Activated B cell treated with CpG ODN at 0.5 μM for 24 hours (primary cell): ENCODE measurements at places on chromosomes 12 and 14. TPM values are rescaled to one million over a fixed set of nuclear protein-coding genes. Genes with fewer than 3 reads are reported as not detected.

GRCh38 chr14:101104485-101104884, 201.0 kb upstream of the RTL1 start:
- no peak for DNase-seq

- DNase-seq = no peak
Observed at GRCh38 chr12:62537551-62537950, 70.9 kb downstream of the MON2 start.

Gene CLECL1
- total RNA-seq = 111 and 115 TPM in 2 replicates

DNA sequence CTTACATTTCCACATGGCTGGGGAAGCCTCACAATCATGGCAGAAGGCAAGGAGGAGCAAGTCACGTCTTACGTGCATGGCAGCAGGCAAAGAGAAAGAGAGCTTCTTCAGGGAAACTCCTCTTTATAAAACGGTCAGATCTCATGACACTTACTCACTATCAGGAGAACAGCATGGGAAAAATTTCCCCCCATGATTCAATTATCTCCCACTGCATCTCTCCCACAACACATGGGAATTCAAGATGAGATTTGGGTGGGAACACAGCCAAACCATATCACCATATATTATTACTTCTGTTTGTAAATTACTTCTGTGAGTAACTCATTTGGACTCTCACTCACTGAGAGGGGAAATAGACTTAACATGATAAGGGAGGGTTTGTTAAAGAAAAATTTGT, 1496.8 kb upstream of the TMEM132C start:
- no peak for DNase-seq

DNA sequence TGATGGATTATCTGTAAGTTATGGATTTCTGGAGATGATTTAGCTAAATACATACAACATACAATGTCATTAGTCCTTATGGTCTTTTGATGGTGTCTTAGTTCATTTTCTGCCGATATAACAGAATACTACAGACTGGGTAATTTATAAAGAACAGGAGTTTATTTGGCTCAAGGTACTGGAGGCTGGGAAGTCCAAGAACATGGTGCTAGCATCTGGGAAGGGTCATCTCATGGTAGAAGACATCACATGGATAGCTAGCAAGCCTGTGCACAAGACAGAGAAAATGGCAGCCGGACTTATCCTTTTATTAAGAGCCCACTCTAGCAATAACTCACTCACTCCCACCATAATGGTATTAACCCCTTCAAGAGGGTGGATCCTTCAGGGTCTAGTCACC, 24.2 kb downstream of the KLHL28 start:
- DNase-seq = no peak

DNA sequence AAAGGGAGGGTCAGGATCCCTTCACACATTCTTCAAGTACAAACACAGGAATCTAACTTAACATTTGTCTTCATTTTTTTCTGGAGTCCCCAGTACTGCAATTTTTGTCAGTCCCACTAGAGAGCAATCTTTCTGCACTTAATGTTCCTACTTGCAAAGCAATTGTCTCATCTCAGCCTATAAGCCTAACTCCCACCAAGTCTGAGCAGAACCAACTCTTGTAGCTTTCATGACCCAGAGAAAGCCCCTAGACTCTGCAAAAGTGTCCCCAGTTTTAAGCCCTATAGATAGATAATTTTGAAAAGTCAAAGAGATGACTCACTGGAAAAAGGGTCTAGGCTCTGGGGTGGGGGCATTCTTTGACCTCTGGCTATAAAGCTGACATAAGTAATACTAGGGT, 1.8 kb upstream of the ZBTB39 start:
- DNase-seq = no peak

Gene RPS6KL1
- 5.2 and 7.0 TPM in 2 replicates for total RNA-seq

Gene KRT6A
- total RNA-seq = not detected in 2 replicates

Gene CHMP4A
- 88.5 and 117 TPM in 2 replicates for total RNA-seq

- DNase-seq = no peak
Observed at GRCh38 chr12:15427913-15428312, 105.6 kb downstream of the PTPRO start.

DNA sequence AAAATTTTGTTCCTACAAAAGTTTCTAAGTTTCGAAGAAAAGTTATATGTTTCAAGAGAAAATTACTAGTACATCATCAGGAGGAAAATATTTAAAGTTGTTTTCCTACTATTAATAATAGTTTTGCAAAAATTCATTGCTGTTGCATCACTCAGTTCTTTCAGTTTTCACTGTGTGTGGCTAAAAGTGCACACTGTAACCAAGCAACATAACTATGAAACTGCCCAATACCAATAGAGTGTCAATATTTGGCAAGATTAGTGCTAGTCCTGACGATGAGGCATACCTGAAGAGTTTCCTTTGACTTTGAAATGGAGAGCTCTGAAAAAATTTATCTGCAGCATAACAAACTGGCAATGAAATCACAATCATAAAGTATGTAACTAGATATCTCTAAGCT, 194.3 kb downstream of the CPNE8 start:
- no peak for DNase-seq
